ENCODE measurements at places on chromosomes 7 and 10.

DNA sequence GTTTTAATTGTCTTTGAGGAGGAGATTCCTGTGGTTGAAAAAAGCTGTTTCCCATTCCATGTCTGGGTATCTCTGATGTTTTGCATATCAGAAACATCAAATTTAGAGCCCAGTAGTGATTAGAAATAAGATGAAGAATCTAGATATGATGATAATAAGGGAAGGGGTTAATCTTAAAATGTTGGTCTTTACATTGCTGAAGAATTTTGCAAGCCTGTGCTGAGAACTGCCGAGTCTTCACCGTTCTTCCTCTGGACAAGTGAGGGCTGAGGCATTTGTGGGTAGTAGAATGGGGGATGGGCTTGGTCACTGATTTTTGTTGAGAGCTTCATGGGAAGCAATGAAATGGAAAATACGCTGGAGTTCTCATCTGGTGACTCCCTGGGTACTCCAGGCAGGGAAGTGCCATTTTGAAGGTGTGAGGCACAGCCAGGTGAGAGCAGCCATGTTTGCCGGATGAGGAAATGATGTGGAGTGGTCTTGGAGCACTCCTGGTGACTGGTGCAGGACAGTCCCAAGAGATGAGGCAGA is 10.2 kb downstream of the TCF7L2 start:
- DNase-seq: no peak

GRCh38 chr10:63262430-63263073 is 129.4 kb downstream of the NRBF2 start:
- DNase-seq: no peak

DNA sequence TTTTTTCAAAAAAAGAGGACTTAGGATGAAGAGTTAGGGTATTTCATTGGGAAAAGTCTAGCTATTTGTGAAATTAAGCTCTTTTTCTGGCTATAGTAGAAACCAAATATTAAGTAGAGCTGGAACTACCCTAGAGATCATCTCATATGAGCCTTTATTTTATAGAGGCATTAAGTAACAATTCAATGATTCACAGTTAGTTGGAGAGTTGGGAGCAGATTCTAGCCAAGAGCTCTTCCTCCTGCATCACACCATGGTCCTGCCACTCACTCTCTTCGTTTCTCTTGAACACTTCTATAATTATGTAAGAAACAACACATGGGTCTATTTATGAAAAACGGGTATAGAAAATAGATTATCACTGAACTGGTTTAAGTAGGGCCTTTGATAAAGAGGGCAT is 76.1 kb upstream of the ANK3 start:
- DNase-seq: no peak

DNA sequence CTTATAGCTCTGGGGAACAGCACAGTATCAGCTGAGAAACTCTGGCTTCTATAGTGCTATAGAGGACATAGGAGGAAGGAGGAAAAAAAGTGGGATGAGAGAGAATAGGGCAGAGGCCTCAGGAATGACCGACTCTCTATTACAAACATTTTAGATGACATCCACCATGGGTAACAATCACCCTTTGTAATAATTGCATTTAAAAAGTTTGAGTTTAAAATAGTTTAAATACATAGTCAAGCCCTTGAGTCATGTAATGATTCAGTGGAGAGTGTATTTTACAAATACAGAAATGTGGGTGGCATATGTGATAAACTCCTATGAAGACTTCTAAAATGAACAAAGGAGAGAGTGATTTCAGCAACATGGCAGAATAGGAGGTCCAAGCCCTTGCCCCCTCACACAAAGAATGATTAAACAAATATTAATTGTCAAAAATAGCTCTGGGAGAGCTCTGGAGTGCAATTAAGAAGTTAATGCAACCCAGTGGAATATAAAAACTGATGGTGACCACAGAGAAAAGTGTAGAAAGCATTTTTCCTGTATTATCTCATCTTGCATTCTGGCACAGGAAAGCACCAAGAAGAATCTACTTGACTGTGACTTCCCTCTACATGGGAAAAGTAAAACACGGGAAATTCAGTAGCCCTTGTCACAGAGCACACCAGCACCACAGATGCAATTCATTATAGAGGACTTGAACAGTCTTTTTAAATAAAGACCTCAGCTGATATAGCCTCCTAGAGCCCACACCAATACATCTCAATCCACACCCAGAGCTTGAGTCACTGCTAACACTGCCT is 569.0 kb upstream of the SORCS1 start:
- DNase-seq: no peak

GRCh38 chr10:73044378-73045285 is 52.0 kb downstream of the P4HA1 start:
- DNase-seq: peak; percentile 29

DNA sequence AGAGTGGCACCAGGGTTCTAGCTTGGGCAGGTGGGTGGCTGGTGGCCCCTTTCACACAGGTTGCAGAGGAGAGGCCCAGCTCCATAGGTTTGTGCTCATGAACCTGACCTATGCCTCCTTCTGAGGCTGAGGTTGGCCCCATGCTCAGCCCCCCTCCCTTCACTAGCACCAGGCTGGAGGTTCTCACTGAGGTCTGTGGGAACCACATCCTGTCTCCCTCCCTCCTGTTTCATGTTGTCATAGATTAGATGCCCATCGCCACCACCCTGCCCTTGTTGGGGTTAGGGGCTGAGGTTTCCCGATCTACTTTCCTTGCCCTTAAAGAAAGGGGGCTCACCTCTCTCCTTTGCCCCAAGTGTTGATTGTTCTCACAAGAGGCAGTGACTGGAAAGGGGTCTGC is 14.7 kb downstream of the NEUROG3 start:
- DNase-seq: no peak

- DNase-seq: no peak
These were observed 17.1 kb downstream of the IKZF1 start for GRCh38 chr7:50321487-50322067.

DNA sequence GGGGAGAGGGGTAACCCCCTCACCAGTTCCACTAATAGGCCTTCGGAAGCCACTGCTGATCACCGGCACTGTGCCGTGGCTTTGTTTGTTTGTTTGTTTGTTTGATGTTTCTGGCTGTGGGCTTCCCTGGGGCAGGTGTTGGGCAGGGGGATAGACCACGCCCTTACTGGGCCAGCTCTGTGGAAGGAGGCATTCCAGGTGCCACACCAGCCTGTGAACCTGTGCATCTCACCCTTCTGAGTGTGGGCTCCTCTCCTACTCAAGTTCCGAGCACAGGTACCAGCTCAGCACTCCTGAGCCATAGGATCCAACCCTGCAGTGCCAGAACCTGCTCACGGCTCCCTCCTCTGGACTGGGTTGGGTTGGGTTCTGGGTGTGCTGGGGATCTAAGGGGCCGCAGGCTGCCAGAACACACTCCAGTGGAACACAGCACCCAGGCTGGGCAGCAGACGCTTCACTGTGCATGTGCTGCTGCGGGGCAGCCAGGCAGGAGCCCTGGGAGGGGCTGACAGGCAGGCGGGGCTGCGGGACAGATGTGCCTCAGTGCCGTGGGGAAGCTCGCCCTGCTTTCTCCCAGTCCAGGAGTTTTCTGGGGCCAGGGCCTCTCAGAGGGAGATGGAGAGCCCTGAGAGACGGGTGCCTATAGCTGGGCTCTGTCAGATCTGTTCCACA is 1053.9 kb downstream of the CNTNAP2 start:
- DNase-seq: no peak

- no peak for DNase-seq
These were observed 79.0 kb upstream of the SEMA3C start for GRCh38 chr7:80997841-80998240.

- DNase-seq: no peak
These were observed 1.4 kb downstream of the C10orf62 start for GRCh38 chr10:97590748-97591495.

- DNase-seq: no peak
These were observed 146.5 kb downstream of the ADK start for GRCh38 chr10:74297389-74298080.

- no peak for DNase-seq
These were observed 4.7 kb downstream of the TMEM236 start for GRCh38 chr10:17756557-17757217.

DNA sequence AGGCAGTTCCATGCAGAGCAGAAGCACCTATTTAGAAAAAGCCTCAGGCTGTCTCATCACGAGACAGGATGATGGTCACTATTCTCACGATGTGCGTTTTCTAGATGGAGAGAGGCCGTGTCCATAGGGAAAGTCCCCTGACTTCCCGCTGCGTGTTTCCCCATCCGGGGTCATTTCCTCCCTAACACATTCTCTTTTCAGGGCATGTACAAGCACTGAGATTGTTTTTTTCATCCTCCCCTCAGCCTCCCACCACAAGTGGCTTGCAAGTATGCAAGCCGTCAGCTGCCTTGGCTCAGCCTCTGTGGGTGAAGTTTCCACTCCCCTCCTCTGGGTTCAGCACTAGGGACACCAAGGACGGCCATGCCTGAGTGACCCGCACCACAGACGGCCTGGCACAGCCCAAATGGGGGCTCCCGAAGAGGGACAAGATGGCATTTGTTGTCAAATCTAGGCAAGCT is 2.7 kb upstream of the CALML5 start:
- DNase-seq: no peak

- no peak for DNase-seq
These were observed 185.7 kb downstream of the XPNPEP1 start for GRCh38 chr10:109737626-109738025.

DNA sequence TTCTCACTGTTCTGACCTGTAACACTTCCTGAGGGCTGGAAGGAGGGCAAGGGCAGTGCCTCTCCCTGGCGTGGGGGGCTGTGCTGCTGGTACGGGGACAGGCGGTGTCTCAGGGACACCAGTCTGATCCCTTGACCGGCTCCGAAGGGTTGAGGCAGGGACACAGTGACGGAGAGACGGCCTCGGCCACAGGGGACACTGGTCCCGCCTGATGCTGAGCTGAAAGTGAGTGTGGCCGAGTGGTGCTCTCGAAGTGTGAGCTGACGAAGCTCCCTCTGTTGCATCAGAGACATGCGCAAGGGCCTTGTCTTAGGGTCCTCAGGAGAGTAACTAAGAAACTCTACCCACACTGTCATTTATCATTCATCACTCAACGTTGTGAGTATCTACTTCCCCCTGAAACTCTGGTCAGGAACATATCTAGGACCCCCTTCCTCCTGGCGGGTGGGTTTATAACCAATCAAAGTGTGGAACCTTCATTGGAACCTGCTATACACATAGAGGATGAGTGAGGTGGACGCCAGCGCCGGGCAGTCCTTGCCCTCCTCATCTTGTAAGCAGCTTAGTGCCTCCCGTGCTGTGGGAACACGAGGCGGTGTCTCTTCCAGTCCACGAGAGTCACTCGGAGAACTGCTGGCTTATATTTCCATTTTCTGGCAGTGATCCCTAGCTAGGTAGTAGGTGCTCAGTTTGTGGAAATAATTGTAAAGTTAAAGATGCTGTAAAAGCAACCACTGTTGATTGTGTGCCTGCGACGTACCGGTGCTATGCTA is 283.1 kb downstream of the DNAJB6 start:
- no peak for DNase-seq

- DNase-seq: no peak
These were observed 27.6 kb downstream of the SDHAF3 start for GRCh38 chr7:97145068-97145467.

GRCh38 chr7:320297-320696 is 30.3 kb downstream of the FOXL3 start:
- DNase-seq: no peak

- DNase-seq: peak; percentile 73
These were observed 552 bp downstream of the IL15RA start for GRCh38 chr10:5976512-5977470.

GRCh38 chr10:85222300-85222699 is 893.9 kb downstream of the CCSER2 start:
- DNase-seq: no peak

GRCh38 chr7:16028103-16028502 is 341.6 kb upstream of the MEOX2 start:
- DNase-seq: no peak

DNA sequence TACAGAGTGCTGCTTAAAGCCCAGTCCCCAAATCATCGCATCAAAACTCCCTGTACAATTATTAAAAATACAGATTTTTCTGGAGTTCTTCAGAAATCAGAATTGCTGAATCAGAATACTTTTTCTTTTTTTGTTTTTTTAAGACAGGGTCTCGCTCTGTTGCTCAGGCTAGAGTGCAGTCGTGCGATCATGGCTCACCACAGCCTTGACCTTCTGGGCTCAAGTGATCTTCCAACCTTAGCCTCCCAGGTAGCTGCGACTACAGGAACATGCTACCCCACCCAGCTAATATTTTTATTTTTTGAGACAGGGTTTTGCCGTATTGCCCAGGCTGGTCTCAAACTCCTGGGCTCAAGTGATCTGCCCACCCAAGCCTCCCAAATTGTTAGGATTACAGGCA is 3.9 kb downstream of the BBIP1 start:
- DNase-seq: no peak

GRCh38 chr10:97280783-97281182 is 11.7 kb downstream of the ARHGAP19 start:
- no peak for DNase-seq

DNA sequence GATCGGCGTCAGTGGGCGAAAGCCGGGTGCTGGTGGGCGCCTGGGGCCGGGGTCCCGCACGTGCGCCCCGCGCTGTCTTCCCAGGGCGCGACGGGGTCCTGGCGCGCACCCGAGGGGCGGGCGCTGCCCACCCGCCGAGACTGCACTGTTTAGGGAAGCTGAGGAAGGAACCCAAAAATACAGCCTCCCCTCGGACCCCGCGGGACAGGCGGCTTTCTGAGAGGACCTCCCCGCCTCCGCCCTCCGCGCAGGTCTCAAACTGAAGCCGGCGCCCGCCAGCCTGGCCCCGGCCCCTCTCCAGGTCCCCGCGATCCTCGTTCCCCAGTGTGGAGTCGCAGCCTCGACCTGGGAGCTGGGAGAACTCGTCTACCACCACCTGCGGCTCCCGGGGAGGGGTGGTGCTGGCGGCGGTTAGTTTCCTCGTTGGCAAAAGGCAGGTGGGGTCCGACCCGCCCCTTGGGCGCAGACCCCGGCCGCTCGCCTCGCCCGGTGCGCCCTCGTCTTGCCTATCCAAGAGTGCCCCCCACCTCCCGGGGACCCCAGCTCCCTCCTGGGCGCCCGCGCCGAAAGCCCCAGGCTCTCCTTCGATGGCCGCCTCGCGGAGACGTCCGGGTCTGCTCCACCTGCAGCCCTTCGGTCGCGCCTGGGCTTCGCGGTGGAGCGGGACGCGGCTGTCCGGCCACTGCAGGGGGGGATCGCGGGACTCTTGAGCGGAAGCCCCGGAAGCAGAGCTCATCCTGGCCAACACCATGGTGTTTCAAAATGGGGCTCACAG is 1.1 kb downstream of the EGFR start:
- no peak for DNase-seq

- peak; percentile 8 for DNase-seq
These were observed 202.2 kb downstream of the VTI1A start for GRCh38 chr10:112649006-112649821.

GRCh38 chr10:63766745-63767137 is 245.5 kb downstream of the REEP3 start:
- no peak for DNase-seq

- DNase-seq: no peak
These were observed 710.4 kb downstream of the TNS3 start for GRCh38 chr7:46871516-46871915.

GRCh38 chr10:33739031-33739430 is 404.6 kb upstream of the NRP1 start:
- no peak for DNase-seq

GRCh38 chr10:13788711-13789447 is 202.1 kb downstream of the PRPF18 start:
- DNase-seq: no peak

All from T47D (cell line).